Renal pelvis (tissue), 12 donors: ENCODE measurements at places on chromosomes 2 and 18.

- no peak for DNase-seq
Observed at GRCh38 chr18:64044616-64045015, 74.7 kb downstream of the SERPINB8 start.

- no peak for DNase-seq
Observed at GRCh38 chr2:140595107-140595506, 1535.7 kb downstream of the LRP1B start.

GRCh38 chr2:105754011-105754410 lies 9.3 kb downstream of the NCK2 start:
- DNase-seq = no peak

- DNase-seq = peak; percentile 52
Observed at GRCh38 chr2:46776687-46777327, 138.8 kb downstream of the MCFD2 start.

DNA sequence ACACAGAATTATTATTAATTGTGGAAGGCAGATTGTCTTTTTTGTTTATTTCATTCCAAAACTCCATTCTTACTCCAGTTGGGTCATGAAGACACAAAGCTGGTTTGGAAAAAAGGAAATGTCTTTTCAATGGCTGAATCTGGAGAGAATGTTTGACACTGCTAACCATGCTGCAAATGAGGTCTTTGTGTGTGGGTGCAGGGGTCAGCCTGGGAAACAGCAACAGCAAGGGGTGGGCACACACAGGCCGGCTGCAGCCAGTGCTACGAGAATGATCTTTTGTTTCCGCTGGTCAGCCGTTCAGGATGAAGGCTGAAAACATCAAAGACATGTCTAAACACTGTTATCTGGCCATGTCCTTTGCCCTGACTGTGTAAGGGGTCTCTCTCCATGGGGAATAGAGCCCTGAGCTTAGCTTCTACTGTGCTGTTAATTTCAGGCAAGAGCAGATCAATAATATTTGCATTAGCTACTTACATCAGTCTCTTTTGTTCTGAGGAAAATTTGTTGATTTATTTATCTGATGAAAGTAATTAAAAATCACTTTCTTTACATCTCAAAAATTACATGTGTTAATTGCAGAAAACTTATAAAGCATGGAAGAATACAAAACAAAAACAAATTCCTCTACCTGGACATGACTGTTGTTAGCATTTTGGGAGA lies 33.3 kb upstream of the E2F6 start:
- DNase-seq = no peak
